Stimulated activated CD4-positive, alpha-beta T cell treated with anti-CD3 and anti-CD28 coated beads, Interleukin-4, amount 100 ng/mL, for 1 hour (primary cell): ENCODE measurements at places on chromosomes 5 and 9.
A peak's percentile ranks its signal among the peaks of the same experiment; 100 is the strongest.

DNA sequence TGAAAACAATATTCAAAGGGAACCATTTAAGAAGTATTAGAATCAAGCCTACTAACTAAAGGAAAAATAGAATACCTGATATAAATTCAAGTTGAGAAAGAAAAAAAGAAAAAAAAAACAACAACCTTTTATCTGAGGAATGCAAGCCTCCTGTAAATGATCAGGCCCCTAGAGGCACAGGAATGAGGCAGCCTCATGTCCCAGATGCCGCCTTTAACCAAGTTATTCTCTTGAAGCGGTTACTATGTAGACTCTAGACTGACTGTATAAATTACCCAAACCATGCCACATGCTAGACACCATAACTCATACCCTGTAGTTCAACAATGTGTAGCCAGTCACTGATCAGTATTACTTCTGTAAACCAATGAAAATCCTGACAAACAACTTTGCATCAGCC is 929.6 kb downstream of the TAF11L14 start:
- no peak for DNase-seq

DNA sequence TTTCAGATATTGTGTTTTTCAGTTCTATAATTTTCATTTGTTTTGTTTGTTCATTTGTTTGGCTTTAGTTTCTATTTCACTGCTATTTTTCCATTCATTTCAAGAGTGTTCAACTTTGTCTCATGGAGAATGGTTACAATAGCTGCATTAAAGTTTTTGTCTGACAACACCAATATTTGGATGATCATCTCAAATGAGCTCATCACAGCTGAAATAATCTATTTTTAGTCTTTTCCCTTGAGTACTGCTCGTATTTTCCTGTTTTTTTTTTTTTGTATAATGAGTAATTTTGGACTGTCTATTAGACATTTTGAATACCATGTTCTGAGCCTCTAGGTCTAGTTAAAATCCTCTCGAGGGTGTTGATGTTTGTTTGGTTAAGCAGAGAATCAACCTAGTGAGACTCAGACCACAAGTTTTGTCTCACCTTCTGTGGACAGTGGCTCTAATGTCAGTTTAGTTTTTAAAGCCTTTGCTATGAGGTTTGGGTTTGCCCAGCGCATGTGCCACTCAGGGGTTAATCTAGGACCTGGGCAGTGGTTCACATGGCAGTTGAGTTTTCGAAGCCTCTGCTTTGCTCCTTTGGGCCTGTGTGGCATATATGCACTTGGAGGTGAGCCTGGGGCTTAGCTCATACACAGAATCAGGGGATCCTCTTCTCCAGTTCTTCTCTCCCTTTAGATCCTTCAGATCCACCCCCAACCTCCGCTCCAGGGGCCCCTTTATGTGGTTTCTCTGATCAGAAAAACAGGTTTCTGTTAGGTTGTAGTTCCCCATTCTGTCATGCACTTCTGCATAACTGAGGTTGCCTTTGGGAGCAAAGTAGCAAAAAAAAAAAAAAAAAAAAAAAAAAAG is 79.8 kb downstream of the ARSB start:
- DNase-seq: no peak

GRCh38 chr9:71863631-71864030 is 47.4 kb downstream of the ABHD17B start:
- DNase-seq: no peak

- no peak for DNase-seq
Measured at GRCh38 chr5:157842787-157843186, 16.2 kb downstream of the CLINT1 start.

DNA sequence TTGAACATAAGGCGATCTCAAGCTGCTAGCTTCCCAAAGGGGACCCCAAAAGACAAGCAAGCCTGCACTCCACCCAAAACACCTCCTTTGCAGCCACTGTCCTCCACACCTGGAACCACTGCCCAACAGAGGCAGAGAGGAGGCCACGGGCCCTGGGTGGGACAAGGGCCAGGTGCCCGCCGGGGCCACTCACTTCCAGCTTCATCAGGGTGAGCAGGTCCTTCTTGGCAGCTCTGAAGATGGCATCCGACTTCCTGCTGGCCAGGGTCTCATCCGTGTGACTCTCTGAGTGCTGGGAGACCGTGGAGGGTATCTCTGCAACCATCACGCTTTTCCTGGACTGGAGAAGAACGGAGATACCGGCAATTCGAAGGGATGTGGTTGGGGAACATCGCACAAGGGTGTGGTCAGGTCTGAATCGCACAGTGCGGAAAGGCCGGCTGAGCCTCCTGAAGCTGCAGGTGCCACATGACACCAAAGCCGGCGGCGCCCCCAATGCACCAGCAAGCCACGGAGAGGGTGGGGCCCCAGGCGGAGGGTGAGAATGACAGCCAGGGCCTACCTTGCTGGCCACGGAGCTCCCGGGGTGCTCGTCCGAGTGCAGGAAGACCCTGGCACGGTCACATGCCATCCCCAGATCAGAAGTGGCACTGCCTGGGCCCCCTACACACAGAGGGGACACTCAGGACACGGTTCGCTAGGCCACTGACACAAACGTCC is 44.6 kb downstream of the PNPLA7 start:
- DNase-seq: no peak

- DNase-seq: no peak
Measured at GRCh38 chr9:108709997-108710396, 145.8 kb downstream of the ACTL7B start.

DNA sequence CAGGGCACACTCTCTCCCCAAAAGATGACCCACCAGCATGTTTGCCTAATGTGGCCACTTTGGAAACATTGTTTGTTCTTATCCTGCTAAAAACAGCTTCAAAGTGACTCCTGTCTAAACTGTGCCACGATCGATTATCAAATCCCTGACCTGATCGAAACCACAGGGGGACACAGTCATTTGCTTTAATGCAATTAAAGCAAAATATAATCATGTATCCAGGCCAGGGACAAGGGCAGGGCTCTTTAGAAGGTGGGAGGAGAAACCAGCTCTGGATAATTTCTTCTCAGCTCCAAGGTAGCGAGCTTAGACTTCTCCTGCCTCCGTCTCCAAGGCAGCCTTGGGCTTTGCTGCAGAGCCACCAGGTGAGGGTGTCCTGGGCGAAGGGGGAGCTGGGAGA is 95.0 kb upstream of the HAND1 start:
- no peak for DNase-seq

DNA sequence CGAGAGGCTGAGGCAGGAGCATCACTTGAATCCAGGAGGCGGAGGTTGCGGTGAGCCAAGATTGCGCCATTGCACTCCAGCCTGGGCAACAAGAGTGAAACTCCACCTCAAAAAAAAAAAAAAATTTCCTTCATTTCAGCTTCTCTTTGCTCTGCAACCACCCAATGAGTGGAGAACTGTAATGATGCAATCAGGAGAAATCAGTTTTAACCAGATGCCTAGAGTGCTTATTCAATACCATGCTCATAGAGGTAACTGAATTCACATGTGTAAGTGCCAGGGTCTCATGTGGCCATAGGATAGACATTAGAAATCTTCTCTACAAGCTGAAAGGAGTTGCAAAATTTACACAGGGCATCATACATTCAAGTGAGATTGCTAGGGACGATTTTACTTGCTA is 70.6 kb downstream of the HMHB1 start:
- DNase-seq: no peak

- no peak for DNase-seq
Measured at GRCh38 chr5:68196876-68197275, 18.7 kb upstream of the PIK3R1 start.

GRCh38 chr9:26748449-26749058 is 144.0 kb downstream of the CAAP1 start:
- no peak for DNase-seq

DNA sequence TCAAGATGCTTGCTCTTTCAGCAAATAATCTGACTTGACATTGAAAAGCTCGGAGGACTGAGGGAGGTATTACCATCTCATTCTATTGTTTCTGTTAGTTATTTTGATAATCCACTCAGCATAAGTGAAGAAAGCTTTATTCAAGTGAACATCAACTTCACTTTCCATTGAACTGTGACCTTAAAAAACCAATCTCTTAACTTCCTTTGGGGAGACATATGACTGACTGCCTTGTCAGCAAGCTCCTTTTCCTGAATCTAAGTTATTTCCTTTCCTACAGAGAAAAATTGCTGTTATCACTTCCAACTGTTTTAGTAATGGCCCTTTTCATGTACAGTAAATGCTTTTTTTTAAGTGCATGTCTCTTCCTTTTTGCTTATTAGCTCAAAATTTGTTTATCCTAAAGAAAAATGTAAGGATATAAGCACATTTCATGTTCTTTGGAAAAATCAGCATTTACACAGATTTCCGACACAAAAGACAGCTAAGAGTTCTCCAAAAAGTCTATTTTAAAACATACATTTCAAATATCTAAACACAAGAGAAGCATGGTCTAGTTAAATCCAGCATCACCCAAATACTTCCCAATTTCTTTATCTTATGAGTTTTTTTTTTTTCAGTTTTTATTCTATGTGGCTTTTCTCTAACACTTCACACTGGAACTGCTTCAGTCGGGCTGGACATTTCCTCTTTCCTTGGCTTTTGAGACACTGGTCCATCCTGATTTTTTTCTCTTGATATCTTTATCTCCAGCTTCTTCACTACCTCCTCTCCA is 117.9 kb upstream of the DAB2 start:
- DNase-seq: no peak

- no peak for DNase-seq
Measured at GRCh38 chr5:149024477-149024876, 38.4 kb downstream of the SH3TC2 start.

DNA sequence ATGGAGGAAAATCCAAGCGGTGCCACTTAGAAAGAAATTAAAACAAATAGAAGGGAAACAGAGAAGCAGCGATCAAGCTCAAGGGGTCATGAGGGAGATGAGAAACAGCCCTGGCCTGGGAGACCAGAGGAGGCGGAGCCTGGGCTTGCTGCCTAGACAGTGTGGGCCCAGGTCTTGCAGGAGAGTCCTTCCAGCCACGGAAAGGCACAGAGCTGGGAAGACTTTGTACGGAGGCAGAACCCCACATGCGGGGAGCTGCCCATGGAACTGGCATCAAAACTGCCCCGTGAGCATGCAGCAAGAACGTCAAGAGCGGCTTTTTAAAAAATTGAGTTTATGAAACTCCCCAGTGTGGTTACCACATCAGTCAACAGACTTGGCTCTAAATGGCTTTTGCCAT is 119.4 kb downstream of the IRX1 start:
- no peak for DNase-seq

DNA sequence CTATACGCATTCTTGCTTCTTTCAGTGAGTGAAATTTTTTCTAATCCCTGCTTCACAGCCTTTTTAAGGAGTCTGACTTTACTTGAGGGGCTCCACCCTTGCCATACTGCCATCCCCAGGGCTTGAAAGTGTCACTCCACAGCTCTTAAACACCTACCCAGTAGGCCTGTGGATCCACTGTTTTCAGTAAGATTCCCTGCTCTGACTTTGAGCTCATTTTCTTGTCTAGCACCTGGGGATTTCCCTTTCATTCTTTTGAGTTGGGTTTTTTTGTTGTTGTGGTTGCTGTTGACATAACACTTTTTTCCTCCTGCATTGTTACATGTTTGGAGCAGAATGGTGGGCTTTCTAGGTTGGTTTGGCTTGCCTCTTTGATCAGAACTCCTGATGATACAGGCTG is 23.6 kb downstream of the SREK1IP1 start:
- no peak for DNase-seq

GRCh38 chr9:3246241-3246640 is 279.6 kb downstream of the RFX3 start:
- DNase-seq: no peak

- DNase-seq: no peak
Measured at GRCh38 chr5:78997090-78997489, 12.0 kb upstream of the ARSB start.

- DNase-seq: peak; percentile 68
Measured at GRCh38 chr9:127903557-127904475, 4.4 kb upstream of the ST6GALNAC6 start.

DNA sequence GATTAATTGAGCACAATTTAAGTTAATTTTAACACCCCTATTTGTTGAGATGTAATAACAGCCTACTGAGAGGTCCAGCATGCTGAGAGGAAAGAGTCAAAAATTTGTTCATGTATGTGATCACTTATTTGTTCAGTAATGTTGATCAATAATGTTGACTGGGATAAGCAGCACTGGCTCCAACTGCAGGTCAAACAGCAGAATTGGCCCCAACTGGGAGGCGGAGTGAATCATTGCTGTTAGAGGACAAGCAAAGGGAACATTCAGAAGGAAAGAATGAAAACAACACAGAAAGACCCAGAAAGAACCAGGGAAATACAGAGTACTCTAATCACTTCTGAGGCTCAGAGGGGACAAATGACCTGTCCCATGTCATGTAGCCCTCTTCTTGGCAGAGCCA is 221.1 kb downstream of the COMMD10 start:
- no peak for DNase-seq

GRCh38 chr5:32707418-32707997 is 3.6 kb upstream of the NPR3 start:
- DNase-seq: no peak

GRCh38 chr5:170478306-170478705 is 25.5 kb upstream of the KCNIP1 start:
- no peak for DNase-seq
